ENCODE measurements at places on chromosomes 3 and 15.

DNA sequence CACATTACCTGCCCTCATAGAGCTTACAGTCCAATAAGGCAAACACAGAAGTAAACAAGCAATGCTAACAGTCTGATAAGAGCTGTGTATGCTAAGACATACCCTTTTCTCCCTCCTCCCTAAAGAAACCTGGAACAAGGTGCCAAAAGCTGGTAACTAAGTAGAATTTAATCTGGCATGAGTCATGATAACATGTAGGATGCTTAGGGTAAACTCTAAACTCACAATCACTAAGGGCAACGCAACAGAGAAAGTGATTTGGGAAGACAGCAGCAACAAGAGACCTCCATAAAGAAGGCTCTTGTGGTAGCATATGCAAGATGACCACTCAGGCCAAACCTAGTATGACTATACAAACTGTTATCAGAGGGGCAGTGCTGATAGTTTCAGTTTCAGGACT is 55.5 kb downstream of the MYO1E start:
- no peak for DNase-seq

DNA sequence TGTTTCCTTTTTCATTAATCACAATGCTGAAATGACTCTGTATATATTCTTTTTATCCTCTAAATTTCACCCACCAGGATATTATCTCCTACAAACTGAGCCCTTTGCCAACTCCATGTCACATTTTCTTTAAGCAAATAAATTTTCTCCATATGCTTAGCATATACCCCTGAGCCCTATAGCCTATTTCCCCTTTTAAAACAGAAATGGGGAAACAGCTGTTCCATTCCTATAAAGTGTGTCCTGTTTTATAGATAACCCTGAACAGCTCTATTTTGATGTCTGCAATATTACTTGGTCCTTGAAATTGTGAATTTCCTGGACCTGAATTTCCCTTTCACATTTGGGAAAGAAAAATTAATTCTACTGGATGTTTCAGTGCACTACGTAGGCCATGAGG is 15.6 kb upstream of the FILIP1L start:
- DNase-seq = no peak

GRCh38 chr3:172210355-172210754 is 171.0 kb downstream of the FNDC3B start:
- no peak for DNase-seq

- no peak for DNase-seq
Observed at GRCh38 chr3:78090382-78090781, 1050.5 kb downstream of the ROBO2 start.

GRCh38 chr3:73926360-73927202 is 301.8 kb upstream of the PDZRN3 start:
- DNase-seq = no peak

GRCh38 chr3:52046186-52046901 is 10.0 kb downstream of the DUSP7 start:
- DNase-seq = peak; percentile 79

DNA sequence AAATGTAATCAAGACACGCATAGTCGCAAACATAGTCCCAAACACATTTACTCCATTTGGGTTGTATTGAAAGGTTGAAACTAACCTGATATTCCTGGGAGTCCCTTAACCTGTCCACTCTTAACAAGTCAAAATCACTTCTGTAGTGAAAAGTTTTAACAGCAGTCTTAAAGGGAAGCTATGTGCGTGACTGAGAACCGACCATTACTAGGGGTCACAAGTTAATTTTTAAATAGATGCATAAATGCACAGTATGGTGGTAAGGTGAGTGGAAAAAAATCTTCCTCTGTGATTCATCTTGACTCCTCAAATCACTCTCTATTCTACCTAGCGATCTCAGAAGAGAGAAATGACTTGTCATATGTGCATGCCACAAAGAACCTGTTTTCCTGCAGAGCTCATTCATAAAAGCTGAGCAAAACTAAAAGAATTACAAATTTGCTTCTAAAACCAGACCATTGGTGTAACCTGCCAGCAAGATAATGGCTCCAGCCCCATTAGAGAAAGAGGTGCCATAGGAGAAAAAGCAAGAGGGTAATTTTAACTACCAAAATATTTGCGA is 4.8 kb downstream of the GPR15 start:
- no peak for DNase-seq

GRCh38 chr3:135329479-135329878 is 534.4 kb downstream of the EPHB1 start:
- no peak for DNase-seq

DNA sequence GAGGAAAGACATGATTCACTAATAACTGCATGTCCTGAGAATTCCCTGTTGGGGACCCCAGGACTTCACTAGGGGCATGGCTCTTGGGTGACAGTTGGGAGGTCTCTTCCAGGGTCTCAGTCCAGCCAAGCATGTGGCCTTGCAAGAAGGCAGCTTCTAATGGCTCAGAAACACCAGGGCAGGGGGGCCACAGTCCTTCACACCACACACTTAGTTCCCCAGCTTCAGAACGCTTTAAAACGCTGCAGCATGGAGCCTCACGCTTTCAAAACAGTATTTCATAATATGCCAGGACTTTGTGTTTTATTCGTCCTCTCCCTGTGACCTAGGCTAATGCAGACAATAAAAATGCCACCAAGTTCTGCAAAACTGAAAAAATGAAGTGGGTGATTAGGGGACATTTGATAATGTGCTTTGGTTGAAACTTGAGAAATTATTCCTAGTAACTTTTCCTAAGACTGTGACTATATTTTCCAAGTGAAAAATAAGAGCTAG is 48.4 kb upstream of the LIMD1 start:
- DNase-seq = no peak

GRCh38 chr3:180770639-180771038 is 91.3 kb upstream of the CCDC39 start:
- no peak for DNase-seq

GRCh38 chr3:24348348-24348747 is 146.3 kb downstream of the THRB start:
- no peak for DNase-seq

DNA sequence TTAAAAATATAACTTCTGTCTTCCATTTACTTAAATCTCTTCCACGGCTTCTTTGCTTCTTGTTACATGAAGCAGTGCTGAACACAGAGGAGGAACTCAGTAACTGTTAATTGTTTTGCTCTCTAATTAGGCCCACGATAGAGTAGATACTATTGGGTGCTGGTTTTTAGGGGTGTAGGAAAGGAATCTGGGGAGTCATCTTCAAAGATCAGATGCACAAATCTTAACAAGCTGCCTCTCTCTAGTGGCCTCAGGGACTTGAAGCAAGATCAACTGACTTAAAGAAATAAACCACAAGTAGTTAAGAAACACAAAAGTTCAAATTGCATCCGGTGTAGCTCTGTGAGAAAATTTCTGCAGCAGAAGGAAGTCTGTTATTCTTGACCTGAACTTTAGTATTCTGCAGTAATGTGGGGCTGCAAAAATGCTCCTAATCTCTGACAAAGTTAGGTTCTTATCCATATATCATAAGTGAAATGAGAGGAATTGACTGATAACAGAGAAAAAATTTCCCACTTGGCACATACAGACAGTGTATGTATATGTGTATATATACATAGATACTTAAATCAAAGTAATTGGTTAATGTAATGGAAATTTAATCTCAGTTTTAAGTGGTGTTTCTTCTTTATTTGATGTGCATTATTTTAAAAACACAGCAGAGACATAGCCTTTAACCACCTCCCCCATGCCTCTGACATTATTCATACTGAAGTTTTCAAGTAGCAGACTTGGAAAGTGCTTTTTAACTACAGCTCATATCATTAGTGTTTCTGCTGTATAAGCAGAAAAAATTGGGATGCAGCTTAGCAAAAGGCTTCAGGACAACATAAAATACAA is 51.8 kb downstream of the CHST2 start:
- no peak for DNase-seq

DNA sequence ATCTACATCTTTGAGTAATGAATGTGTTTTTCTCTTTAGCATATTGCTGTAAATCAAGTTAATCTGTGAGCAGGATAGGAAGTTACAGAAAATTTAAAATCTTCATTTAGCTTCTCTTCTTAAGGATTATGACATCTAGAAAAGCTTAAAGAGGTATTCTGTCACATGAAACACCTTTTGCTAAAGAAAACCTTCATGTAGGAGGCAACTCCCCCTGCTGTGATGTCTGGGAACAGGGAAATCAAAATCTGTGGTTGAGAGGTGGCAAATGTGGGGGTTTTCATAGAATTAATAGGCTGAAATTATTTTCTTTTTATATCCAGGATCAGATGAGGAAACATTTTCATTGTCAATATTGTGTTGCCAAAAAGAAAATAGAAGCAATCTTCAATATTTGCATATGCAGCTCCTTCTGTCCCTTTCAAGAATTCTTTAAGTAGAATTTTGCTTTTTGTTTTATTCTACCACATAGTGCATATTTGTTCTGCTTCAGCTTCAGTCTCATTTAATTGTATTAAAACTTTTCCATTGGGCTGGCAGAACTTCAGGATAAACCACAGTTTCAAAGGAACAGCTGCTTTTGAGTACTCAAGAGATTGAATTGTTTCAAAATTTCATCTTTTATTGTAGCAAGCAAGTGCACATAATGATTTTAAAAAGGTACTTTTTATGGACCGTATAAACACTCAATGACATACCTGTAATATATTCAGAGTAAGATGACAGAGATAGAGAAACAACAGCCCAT is 128.4 kb downstream of the RAP2B start:
- no peak for DNase-seq

GRCh38 chr3:63719796-63720445 is 67.4 kb downstream of the SNTN start:
- no peak for DNase-seq

- no peak for DNase-seq
Observed at GRCh38 chr15:22258398-22259150, 178.2 kb downstream of the OR4M2 start.

DNA sequence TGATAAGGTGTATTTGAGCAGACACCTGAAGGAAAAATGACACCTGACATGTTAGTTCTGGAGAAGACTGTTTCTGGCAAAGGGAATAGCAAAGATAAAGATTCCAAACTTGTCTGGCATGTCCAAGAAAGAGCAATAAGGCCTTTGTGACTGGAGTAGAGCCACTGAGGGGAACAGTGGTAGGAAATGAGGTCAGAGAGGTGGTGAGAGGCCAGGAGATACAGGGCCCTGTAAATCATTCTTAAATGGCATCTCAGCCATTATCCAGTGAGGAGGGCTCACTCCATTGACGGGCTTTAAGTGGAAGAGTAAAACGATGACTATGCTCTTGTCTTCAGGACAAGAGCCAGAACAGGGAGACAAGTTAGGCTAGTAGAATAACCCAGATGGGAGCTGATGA is 4.5 kb downstream of the SLC49A4 start:
- DNase-seq = no peak

GRCh38 chr3:193693774-193694173 is 100.8 kb downstream of the OPA1 start:
- DNase-seq = no peak

GRCh38 chr3:120956143-120956542 is 48.1 kb downstream of the STXBP5L start:
- DNase-seq = no peak

DNA sequence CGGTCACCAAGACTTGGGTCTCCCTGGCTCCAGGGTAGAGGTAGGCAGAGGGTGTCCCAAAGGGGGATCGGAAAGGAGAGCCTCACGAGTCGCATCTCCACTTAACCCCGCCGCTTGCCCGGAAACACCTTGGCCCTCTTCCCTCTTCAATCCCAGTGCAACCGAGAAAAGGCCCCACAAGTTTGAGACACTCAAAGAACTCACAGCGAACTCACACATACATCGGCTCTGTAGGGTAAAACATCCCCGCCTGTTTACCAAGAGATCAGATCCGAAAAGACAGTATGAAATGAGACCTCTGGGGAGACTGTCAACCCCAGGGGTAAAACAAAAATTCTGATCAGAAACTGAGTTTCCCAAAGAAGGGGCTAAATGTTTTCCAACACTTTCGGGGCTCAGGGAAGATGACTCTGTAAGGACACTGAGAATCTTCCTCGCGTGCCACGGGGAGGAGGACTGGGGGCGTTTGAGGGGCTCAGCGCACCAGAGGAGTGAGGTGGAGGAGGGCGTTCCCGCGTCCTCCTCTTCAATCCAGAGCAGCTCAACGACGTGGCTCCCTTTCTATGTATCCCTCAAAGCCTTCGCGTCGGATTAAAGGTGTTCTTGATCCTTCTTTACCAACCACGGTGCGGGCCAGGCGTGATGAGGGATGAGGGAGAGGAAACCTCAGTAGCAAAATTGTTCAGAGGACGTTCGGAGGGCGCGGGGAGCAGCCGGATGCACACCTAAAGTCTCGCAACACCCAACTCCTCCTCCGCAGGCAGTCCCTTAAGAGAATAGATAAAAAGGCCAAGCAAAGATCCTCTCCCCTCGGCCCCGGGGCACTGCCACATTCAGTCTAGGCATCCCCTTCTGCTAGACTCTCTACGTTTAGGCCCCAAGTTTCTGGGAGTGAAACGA is 3.7 kb downstream of the WNT5A start:
- no peak for DNase-seq

- DNase-seq = no peak
Observed at GRCh38 chr3:123281929-123282328, 80.2 kb downstream of the SEC22A start.

DNA sequence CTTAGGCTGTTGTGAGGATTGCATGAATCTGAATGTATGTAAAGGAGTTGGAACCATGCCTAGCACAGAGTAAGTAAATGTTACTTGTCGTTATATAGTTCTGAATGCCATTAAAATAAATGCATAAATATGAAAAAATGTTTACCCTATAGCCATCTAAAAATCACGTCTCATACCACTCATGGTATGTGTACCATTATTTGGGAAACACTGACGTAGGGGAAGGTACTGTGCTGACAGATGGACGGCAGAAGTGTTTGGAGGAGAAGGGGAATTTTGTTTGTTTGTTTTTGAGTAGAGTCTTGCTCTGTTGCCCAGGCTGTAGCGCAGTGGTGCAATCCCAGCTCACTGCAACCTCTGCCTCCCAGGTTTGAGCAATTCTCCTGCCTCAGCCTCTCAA is 30.5 kb upstream of the PDZRN3 start:
- DNase-seq = no peak

DNA sequence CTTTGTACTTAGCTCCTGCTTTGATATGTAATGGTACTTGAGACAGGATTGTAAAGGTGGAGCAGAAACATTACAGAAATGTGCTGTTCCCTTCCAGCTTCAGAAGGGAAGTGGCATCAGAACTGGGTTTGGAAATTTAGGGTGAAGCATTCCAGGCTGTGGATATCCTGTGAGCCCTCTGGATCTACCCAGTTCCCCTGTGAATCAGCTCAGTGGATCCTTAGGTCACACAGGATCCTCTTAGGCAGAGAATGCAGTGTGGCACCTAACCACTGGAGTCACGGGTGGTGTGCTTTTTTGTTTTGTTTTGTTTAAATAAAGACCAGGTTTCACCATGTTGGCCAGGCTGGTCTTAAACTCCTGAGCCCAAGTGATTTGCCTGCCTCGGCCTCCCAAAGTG is 66.0 kb downstream of the TRIM71 start:
- no peak for DNase-seq

GRCh38 chr3:194482196-194482593 is 4.6 kb downstream of the ATP13A3 start:
- no peak for DNase-seq

GRCh38 chr3:63922491-63923199 is 10.5 kb upstream of the SCAANT1 start:
- DNase-seq = no peak

- no peak for DNase-seq
Observed at GRCh38 chr15:62849316-62850106, 193.0 kb upstream of the TPM1 start.

- no peak for DNase-seq
Observed at GRCh38 chr3:350871-351371, 154.4 kb downstream of the CHL1 start.

GRCh38 chr15:59622289-59622688 is 10.7 kb downstream of the GCNT3 start:
- DNase-seq = no peak
